Nephron progenitor cell (in vitro differentiated cells): ENCODE measurements at places on chromosomes 13 and 19.

- H3K27me3 ChIP-seq = no peaks in the 10 kb centered on the region
- H3K27ac ChIP-seq = no peak overlapping the region
- H3K4me3 ChIP-seq = no peak overlapping the region
- peaks cover 6% of the 10 kb centered on the region for H3K36me3 ChIP-seq
- no peaks in the 10 kb centered on the region for H3K4me1 ChIP-seq
Measured at GRCh38 chr19:23314505-23315251, 64.5 kb upstream of the ZNF724 start.

GRCh38 chr13:40798380-40798779 is 9.0 kb downstream of the SLC25A15 start:
- no peak overlapping the region for H3K4me3 ChIP-seq
- H3K4me1 ChIP-seq = no peaks in the 10 kb centered on the region
- no peak overlapping the region for H3K27ac ChIP-seq
- DNase-seq = no peak
- H3K36me3 ChIP-seq = peaks cover 42% of the 10 kb centered on the region
- peaks cover 6% of the 10 kb centered on the region for H3K27me3 ChIP-seq

GRCh38 chr13:76638882-76639281 is 247.3 kb downstream of the KCTD12 start:
- H3K27me3 ChIP-seq = no peaks in the 10 kb centered on the region
- no peaks in the 10 kb centered on the region for H3K4me1 ChIP-seq
- H3K27ac ChIP-seq = no peak overlapping the region
- H3K36me3 ChIP-seq = no peaks in the 10 kb centered on the region
- H3K4me3 ChIP-seq = no peak overlapping the region
- no peak for DNase-seq

GRCh38 chr13:76853481-76853880 is 32.7 kb downstream of the KCTD12 start:
- no peak for DNase-seq
- H3K4me3 ChIP-seq = no peak overlapping the region
- H3K27me3 ChIP-seq = no peaks in the 10 kb centered on the region
- H3K4me1 ChIP-seq = no peaks in the 10 kb centered on the region
- no peaks in the 10 kb centered on the region for H3K36me3 ChIP-seq

- no peak for DNase-seq
- no peaks in the 10 kb centered on the region for H3K27me3 ChIP-seq
- H3K27ac ChIP-seq = no peak overlapping the region
- no peak overlapping the region for H3K4me3 ChIP-seq
- H3K4me1 ChIP-seq = no peaks in the 10 kb centered on the region
Measured at GRCh38 chr13:24863748-24864540, 100.0 kb downstream of the RNF17 start.

DNA sequence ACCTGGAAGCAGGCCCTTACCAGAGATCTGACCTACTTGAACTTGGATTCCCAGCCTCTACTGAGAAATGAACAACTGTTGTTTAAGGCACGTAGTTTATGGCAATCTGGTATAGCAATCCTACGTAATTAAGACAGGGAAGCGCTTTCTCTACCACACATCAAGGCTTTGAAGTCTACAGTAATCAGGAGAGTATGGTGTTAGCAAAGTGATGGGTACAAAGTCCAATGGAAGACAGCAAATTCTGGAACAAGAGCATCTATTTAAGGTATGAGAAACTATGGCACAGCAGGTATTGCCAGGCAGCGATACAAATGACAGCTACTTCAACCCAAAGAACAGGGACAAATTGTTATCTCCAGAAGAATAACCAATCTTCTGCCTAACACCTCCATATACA is 3.1 kb downstream of the ZNF563 start:
- H3K4me1 ChIP-seq = peaks cover 38% of the 10 kb centered on the region
- peaks cover 16% of the 10 kb centered on the region for H3K36me3 ChIP-seq
- no peak overlapping the region for H3K27ac ChIP-seq
- H3K27me3 ChIP-seq = peaks cover 10% of the 10 kb centered on the region
- DNase-seq = no peak

DNA sequence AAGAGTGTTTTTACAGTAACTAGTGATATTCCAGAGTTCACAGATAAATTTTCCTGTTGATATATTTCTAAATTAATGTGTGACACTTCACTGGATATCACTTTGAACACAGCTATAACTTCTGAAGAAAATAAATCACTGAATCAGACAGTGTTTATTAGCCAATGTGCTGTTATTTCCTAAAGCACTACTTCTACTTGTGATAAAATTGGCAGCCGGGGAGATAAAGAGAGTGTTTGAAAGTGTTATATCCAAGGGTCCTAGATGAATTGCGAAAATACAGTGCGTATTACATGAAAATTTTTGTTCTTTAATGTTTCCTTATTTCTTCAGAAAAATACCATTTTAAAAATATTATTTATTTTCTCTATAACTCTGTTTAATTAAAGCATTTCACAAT is 417.5 kb upstream of the ARGLU1 start:
- DNase-seq = no peak
- no peaks in the 10 kb centered on the region for H3K36me3 ChIP-seq
- H3K27ac ChIP-seq = no peak overlapping the region
- H3K27me3 ChIP-seq = peaks cover 7% of the 10 kb centered on the region
- H3K4me1 ChIP-seq = peaks cover 32% of the 10 kb centered on the region

- DNase-seq = no peak
- no peak overlapping the region for H3K4me3 ChIP-seq
- no peaks in the 10 kb centered on the region for H3K36me3 ChIP-seq
- H3K4me1 ChIP-seq = no peaks in the 10 kb centered on the region
- H3K27ac ChIP-seq = no peak overlapping the region
Measured at GRCh38 chr13:42807241-42807640, 25.9 kb downstream of the FAM216B start.

DNA sequence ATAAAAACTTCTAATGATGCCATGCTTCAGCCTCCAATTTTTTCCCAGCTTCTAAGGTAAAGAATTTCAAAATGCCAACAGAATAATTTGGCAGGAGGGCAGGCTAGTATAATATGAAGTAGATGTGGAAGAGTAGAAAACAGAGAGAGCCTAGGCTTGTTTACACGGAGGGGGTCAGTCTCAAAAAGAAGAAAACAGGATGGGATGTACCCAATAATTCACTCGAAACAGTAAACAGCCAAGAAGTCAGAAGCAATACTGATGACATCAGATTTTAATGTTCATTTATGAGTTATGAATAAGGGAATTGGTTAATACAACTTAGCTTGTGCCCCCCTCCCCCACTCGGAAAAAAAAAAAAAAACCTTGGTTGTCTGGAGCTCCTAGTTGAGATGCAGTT is 422.5 kb downstream of the FOXO1 start:
- H3K36me3 ChIP-seq = no peaks in the 10 kb centered on the region
- peaks cover 6% of the 10 kb centered on the region for H3K4me1 ChIP-seq
- no peak overlapping the region for H3K4me3 ChIP-seq
- peaks cover 3% of the 10 kb centered on the region for H3K27me3 ChIP-seq
- DNase-seq = no peak
- H3K27ac ChIP-seq = no peak overlapping the region

GRCh38 chr13:36158611-36159010 is 27.4 kb upstream of the DCLK1 start:
- H3K4me3 ChIP-seq = no peak overlapping the region
- H3K4me1 ChIP-seq = peaks cover 22% of the 10 kb centered on the region
- H3K27me3 ChIP-seq = peaks cover 37% of the 10 kb centered on the region
- H3K36me3 ChIP-seq = no peaks in the 10 kb centered on the region
- DNase-seq = no peak

- no peaks in the 10 kb centered on the region for H3K4me1 ChIP-seq
- DNase-seq = no peak
- no peak overlapping the region for H3K27ac ChIP-seq
- H3K36me3 ChIP-seq = no peaks in the 10 kb centered on the region
- H3K27me3 ChIP-seq = peaks cover 74% of the 10 kb centered on the region
Measured at GRCh38 chr19:7819337-7819736, 10.7 kb upstream of the EVI5L start.

GRCh38 chr19:51810223-51810622 is 15.3 kb downstream of the FPR3 start:
- no peaks in the 10 kb centered on the region for H3K4me1 ChIP-seq
- no peak for DNase-seq
- no peaks in the 10 kb centered on the region for H3K36me3 ChIP-seq
- H3K27ac ChIP-seq = no peak overlapping the region

DNA sequence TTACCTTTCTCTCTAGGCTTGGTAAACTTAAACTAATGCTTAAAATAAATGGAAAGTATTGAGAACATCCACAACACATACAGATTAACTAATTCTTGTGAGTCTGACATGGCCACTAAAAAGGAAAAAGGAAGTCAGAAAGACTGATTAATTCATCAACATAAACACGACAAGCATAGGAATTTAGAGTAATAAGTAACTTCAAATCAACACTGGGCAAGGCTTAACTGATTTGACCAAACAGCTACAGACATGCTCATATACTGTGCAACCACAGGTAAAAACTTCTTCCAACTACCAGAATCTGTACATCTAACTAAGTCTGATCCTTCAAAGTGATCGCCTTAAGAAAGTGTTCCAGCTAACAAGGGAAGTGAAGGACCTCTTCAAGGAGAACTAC is 20.5 kb downstream of the UGGT2 start:
- H3K27ac ChIP-seq = no peak overlapping the region
- peaks cover 43% of the 10 kb centered on the region for H3K36me3 ChIP-seq
- H3K27me3 ChIP-seq = no peaks in the 10 kb centered on the region
- H3K4me1 ChIP-seq = peaks cover 5% of the 10 kb centered on the region
- DNase-seq = no peak

GRCh38 chr19:405121-405965 is 3.6 kb downstream of the C2CD4C start:
- no peaks in the 10 kb centered on the region for H3K36me3 ChIP-seq
- peak overlapping the region; percentile 42 for H3K4me3 ChIP-seq
- H3K4me1 ChIP-seq = peaks cover 44% of the 10 kb centered on the region
- DNase-seq = no peak
- peaks cover 5% of the 10 kb centered on the region for H3K27me3 ChIP-seq

DNA sequence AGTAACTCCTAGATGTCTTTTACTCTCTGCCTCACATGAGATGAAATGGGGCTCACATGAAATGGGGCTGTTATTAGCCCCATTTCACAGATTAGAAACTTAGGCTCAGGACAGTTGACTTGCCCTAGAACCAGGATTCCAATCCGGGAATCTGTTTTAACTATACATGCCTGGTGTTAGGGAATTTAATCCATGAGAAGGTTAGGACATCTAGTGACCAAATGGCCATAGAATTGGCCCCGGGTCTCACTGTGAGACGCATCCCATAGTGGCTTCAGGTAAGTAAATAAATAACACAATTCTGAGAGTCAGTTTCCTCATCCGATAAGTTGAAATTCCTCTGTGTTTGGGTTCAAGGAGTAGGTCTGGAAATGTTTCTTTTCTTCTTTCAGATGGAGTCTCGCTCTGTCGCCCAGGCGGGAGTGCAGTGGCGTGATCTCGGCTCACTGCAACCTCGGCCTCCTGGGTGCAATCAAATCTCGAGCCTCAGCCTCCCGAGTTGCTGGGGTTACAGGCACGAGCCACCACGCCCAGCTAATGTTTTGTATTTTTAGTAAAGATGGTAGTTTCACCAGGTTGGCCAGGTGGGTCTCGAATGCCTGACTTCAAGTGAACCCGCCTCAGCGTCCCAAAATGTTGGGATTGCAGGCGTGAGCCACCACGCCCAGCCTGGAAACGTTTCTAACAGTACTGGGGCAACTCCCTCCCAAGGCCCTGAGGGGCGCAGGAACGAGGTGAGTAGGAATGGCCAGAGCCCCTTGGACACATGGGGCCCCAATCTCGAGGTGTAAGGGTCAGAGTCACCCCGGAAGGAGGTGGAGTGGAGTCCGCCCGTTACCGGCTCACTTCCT is 1.2 kb upstream of the ZNF574 start:
- H3K4me1 ChIP-seq = peaks cover 50% of the 10 kb centered on the region
- no peak for DNase-seq
- peak overlapping the region; percentile 100 for H3K27ac ChIP-seq
- peak overlapping the region; percentile 96 for H3K4me3 ChIP-seq

- DNase-seq = no peak
- peak overlapping the region; percentile 48 for H3K27ac ChIP-seq
- H3K36me3 ChIP-seq = peaks cover 55% of the 10 kb centered on the region
- H3K27me3 ChIP-seq = no peaks in the 10 kb centered on the region
- H3K4me1 ChIP-seq = no peaks in the 10 kb centered on the region
- no peak overlapping the region for H3K4me3 ChIP-seq
Measured at GRCh38 chr19:10683582-10683981, 17.7 kb upstream of the QTRT1 start.

DNA sequence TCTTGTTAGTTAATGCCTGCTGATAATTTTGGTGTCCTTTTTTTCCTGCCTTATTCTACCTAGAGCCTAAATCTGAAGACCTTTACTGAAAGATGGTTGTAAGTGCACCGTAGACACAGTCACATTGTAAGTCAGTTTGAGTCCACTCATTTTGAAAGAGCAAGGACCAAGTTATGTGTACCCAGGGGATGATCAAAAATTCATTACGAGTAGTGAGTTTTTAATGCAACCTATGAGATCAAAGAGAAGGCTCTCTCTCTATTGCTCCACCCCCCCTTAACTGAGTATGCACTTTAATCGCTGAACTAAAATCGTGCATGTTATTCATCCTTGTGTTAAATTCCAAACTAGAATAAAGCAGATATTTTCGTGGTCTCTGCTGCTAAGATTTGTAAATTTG is 1.8 kb downstream of the RAP2A start:
- H3K27me3 ChIP-seq = peaks cover 3% of the 10 kb centered on the region
- H3K36me3 ChIP-seq = no peaks in the 10 kb centered on the region
- H3K27ac ChIP-seq = no peak overlapping the region

DNA sequence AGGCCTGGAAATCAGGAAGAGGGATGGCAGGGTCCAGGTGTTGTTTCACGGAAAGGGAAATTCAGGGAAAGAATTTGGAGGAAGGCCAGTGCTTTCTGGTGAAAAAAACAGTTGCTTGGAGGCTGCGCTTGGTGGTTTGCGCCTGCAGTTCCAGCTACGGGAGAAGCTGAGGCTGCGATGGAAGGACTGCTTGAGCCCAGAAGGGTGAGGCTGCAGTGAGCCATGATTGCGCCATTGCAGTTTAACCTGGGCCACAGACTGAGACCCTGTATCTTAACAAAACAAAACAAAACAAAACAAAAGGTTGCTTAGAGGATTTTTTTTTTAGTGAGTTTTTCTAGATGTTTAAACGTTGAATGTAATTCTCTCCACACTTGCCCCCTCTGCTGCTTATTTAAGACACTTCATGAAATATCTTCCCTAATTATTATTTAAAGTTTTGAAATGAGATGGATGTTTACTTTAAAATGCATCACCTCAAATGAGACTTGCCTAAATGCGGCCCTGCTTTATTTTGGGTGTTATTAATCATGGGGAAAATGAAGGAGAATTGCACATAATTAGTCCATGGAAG is 75.4 kb upstream of the TRPC4 start:
- DNase-seq = no peak
- no peak overlapping the region for H3K4me3 ChIP-seq
- H3K27me3 ChIP-seq = no peaks in the 10 kb centered on the region

GRCh38 chr19:50252111-50252886 is 48.9 kb downstream of the MYH14 start:
- H3K4me3 ChIP-seq = no peak overlapping the region
- peak; percentile 66 for DNase-seq
- no peaks in the 10 kb centered on the region for H3K4me1 ChIP-seq
- H3K27me3 ChIP-seq = peaks cover 2% of the 10 kb centered on the region
- H3K27ac ChIP-seq = no peak overlapping the region
- peaks cover 16% of the 10 kb centered on the region for H3K36me3 ChIP-seq
